Caco-2 (cell line): ENCODE measurements at places on chromosomes 2 and 18. TPM values are rescaled to one million over a fixed set of nuclear protein-coding genes. Genes with fewer than 3 reads are reported as not detected.
A peak's percentile ranks its signal among the peaks of the same experiment; 100 is the strongest.

DNA sequence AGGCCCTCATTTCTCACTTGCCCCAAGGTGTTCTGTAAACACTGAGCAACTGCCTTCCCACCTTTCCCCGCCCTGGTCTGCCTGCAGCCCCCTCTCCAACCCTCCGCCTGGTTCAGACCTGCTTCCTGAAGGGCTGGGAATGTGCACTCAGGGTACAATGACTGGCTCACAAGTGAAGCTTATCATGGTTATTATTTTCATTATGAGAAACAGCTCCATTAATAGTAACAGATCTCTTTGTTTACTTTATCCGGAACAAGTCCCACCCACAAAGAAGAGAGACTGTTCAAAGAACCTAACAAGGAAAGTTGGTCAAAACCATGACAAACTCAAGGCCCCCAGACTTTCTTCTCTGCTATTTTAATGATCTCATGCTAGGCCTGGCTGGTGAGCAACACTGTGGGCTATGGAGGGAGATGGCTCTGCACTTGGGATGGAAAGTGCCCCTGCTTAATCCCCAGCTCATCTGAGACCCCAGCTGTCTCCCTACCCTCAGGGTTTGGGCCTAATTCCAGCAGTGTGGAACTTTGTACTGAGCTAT, 36.7 kb downstream of the ARHGAP25 start:
- DNase-seq, result no peak

Gene HOXD13
- total RNA-seq, result not detected in 2 replicates

Gene IL1A
- total RNA-seq, result not detected in 2 replicates

- DNase-seq, result no peak
Observed at GRCh38 chr2:102296449-102296848, 14.9 kb upstream of the IL1RL1 start.

DNA sequence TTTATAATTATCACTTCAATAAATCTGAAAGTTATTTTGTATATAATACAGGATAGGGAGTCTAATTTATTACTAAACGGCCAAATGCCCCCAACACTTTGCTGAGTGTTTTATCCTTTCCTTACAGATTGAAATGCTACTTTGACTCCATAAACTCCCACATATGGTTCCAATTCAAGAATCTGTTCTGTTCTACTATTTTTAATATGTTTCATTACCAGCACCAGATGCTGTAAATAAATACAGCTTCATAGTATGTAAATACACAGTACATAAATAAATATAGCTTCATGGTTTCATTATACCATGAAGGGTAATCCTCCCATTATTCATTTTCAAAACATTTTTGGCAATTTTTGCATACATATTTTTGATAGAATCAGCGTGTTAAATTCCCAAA, 34.0 kb upstream of the MREG start:
- DNase-seq, result no peak

Gene NEU2
- not detected in 2 replicates for total RNA-seq

- DNase-seq, result no peak
Observed at GRCh38 chr2:61353909-61354308, 117.0 kb downstream of the USP34 start.

DNA sequence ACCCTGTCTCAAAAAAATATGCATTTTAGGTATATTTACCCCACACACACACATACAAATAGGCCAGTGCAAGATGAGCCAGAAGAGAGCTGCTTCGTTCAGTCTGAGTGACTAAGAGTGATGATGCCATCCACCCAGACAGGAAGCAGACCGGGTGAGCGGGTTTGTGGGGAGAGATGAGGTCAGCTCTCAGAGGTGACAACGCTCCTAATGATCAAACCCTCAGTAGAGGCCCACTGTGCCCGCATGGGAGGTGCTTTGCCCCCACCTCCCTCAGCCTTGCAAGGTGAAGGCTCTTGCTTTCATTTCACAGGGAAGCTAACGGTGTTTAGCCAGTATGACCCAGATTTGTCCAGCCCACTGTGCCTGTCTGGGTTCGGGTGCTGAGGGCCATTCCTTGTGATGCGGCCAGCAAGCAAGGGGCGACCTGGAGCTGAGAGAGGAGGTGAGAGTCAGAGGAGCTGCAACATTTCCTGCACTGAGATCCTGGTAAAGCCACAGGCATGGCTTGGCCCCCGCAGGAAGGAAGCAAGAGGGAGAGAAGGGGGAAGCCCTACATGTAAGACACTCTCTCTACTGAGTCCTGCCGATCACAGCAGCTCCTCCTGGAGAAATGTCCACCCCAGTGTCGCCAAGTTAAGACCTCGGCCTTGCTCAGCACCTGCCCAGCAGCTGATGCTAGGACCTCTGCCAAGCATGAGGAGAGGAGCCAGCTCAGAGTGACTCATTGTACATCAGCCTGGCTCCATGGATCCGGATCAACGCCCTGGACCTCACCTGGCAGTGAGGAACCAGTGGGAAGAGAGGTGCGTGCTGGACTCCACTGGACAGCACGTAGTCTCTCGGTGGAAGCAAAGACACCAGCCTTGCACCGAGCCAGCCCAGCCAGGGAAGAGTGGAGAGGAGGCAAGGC, 37.0 kb downstream of the NIFK start:
- peak; percentile 25 for DNase-seq

Gene RNF125
- total RNA-seq, result 0.39 and 0.61 TPM in 2 replicates

DNA sequence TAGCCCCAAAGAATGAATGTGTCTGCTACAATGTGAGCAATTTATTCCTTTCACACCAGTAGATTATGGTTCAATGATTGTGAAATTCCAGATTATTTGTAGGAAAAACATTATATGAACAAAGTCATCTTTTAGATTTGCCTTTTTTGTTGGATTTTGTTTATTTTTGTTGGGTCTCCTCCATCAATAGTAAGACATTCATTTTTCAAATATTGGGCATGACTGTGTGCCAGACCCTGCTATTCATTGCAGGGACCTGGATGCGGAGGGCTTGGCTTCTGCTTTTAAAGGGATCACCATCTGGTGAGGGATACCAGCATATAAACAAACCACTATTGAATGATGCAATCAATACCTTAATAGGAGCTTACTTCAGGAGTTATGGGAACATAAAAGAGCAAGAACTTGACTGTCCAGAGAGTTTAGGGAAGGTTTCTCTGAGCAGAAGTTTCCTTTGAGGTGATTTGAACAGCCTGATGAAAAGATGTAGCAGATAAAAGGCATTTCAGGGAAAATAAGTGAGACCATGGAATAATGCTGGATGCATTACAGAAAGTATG, 486.7 kb downstream of the EPHA4 start:
- no peak for DNase-seq

- DNase-seq, result no peak
Observed at GRCh38 chr2:138090330-138090729, 126.1 kb downstream of the HNMT start.

DNA sequence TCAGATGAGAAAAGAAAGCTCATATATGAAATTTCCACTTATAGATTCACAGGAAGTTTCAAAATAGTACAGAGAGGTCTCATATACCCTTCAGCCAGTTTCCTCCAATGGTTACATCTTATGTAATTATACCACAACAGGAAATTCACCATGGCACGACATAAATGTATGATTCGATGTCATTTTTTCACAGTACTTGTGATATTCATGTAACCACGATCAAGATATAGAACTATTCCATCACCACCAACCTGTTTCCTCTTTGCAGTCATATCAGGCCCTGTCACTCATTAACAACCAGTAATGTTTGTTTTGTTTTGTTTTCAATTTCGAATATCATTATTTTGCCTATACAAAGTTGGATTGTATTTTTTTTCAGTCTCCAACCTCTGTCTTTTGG, 314.3 kb upstream of the POU3F3 start:
- DNase-seq, result no peak
